ENCODE measurements at places on chromosomes 5 and 9. TPM values are rescaled to one million over a fixed set of nuclear protein-coding genes. Genes with fewer than 3 reads are reported as not detected.

DNA sequence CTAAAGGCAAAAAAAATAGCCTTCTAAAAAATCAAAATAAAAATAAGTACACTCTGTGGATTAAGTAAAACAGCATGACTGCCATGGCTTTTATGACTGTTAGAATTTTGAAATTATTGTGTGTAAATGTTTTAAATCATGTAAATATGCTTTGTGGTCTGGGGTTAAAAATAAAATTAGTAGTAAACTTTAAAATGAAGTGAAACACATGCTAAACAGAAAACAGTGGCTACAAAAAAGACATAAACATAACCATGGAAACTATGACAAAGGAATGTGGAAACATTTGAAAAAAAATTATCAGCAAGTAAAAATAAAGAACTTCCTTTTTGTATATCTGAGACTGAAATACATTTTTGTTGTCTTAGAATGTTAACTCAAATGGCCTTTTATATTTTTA lies 134.5 kb upstream of the SPEF2 start:
- DNase-seq: no peak

ACOT12 gene
- total RNA-seq: not detected

UBAP1 gene
- total RNA-seq: 37.6 TPM

GRCh38 chr5:153094333-153094732 lies 396.1 kb upstream of the GRIA1 start:
- no peak for DNase-seq

GRCh38 chr9:84617411-84618029 lies 52.0 kb upstream of the NTRK2 start:
- DNase-seq: no peak

GRCh38 chr9:36936498-36936831 lies 97.6 kb downstream of the PAX5 start:
- no peak for DNase-seq

DNA sequence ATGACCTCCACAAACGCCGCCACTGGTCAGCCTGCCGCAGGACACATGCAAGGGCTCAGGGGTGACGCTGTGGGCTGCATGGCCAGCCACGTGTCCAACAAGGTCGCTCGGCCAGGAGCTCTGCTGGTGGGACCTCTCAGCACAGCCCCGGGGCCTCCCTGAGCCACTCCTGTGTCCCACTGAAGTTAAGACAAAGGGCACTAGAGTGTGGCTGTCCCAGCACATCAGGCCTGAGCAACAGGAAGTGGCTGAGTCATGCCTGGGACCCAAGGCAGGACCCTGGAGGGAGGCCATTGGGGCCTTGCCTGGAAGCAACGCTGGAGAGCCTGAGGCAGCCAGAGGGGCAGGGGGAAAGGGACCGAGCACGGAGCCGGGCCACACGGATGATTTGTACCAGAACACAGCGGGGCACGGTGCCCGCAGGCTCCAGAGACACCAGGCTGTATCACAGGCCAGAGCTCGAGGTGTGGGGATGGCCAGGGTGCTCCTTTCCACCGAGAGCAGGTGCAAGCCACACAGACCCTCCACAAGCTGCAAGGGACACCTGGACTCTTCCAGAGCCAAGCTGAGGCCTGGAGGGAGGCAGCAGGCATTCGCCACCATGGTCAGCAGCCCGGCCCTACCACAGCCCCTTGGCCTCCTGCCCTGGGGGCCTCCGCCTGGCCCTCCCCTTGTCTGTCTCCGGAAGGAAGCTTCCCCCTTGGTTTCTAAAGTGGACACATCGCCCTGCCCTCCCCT lies 6.5 kb upstream of the TMEM210 start:
- DNase-seq: no peak

DNA sequence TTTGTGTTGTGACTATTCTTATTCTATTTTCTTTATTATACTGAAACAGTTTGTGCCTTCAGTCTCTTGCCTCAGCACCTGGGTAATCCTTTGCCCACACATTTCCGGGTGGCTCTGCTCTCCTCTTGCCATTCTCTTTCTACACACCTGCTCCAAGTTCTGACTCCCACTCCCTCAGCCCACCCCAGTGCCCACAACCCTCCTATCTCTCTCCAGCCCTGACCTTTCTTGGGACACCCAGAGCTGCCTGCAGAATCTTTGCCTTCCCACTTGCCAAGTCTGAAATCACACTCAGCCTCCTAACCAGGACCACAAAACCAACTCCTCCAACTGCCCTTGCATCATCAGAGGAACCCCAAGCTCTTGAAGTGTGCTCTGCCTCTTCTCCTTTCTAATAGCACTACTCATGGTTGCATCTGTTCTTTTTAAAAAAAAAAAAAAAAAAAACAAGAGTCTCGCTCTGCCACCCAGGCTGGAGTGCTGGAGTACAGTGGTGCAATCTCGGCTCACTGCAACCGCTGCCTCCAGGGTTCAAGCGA lies 4.1 kb downstream of the SWI5 start:
- no peak for DNase-seq

AK8 gene
- total RNA-seq: 0.26 TPM

DNA sequence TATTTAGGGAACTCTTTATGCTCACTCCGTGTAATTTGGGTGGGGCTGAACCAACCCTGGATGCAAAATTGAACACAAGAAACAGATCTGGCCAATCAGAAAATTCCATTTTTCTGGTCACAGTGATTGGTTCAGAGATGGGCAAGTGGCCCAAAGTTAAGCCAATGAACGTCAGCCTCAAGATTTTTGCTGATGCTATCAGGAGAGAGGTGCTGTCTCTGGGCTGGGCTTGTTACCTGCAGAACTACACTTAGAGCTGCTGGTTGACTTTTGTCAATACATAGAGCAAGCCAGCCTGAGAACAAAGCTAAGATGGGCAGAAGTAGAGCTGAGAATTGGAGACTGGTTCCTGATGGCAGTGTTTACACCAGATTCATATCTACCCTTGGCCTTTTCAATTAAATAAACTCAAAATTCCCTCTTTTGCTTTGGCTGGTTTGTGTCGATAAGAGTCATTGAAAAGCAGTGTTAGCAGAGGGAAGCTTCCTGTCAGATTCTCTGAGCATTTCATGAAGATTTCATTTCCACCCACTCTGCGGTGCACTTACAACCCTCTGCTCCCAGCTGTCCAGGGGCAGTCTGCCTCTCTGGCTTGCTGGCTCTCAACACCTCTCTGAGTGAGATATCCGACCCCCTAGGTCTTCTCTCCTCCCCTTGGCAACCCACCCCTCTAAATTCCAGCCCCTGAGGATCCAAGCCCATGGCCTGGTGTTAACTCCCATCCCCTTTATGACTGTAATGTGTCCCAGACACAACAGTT lies 64.5 kb upstream of the PPARGC1B start:
- no peak for DNase-seq

EPB41L4B gene
- 30.3 TPM for total RNA-seq

DNA sequence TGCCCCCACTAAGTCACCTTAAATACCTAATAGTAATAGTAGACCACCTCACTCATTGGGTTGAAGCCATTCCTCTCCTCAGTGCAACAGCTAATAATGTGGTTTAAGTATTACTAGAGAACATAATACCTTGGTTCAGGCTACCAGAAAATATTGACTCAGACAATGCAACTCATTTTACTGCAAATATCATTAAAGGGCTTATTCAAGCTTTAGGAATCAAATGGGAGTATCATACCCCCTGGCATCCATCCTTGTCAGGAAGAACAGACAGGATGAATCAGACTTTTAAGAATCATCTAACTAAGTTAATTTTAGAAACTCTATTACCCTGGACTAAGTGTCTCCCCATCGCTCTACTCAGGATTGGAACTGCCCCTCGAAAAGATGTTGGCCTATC lies 6.8 kb upstream of the RNF180 start:
- DNase-seq: peak; percentile 50

ARHGEF37 gene
- total RNA-seq: 29.1 TPM

GRCh38 chr5:167050568-167051401 lies 1240.7 kb upstream of the WWC1 start:
- no peak for DNase-seq

DNA sequence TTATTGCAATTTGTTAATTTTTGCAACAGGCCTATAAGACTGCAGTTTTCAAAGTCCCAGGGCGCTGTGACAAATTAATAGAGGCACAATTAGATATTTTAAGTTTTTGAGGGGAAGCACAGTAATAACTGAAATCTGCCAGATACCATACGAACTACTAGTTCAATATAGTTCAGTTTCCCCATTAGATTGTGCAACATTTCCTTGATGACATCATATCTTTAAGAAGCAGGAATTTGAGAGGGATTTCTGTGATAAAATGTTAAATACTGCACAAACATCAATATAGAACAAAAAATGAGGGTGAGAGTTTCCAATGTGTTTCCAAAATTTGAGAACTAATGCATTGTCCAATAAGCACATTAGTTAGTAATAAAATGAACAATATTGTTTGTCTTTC lies 56.7 kb upstream of the GRIN3A start:
- DNase-seq: no peak

GRCh38 chr9:23492126-23493002 lies 333.7 kb downstream of the ELAVL2 start:
- DNase-seq: peak; percentile 76

- peak; percentile 77 for DNase-seq
Measured at GRCh38 chr9:29039258-29039657, 1466.0 kb upstream of the C9orf72 start.

MAP1B gene
- total RNA-seq: 5.8 TPM

DNA sequence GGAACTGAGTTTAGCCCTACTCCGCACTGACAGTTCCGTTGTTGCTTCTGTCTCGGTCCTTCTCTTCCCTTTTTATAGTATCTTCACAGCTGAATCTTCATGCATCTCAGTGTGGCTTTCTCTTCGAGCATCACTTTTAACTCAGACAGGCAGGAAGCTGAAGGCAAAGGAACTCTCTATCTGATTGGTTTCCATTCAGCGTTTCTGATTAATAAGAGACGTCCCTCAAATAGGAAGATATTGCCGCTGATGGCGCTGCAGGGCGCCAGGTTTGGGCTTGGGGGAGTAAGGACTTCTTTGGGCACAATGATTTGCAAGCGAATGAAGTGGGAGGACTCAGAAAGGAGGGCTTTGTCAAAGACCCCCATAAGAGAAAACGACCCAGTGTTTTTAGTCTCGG lies at the start of gene CDH9:
Gene CDH9, minus strand, starts transcription at position 111 of the 400 bp plus-strand sequence. CDS start 50,253 bp downstream, outside the sequence.
- peak; percentile 5 for DNase-seq

DNA sequence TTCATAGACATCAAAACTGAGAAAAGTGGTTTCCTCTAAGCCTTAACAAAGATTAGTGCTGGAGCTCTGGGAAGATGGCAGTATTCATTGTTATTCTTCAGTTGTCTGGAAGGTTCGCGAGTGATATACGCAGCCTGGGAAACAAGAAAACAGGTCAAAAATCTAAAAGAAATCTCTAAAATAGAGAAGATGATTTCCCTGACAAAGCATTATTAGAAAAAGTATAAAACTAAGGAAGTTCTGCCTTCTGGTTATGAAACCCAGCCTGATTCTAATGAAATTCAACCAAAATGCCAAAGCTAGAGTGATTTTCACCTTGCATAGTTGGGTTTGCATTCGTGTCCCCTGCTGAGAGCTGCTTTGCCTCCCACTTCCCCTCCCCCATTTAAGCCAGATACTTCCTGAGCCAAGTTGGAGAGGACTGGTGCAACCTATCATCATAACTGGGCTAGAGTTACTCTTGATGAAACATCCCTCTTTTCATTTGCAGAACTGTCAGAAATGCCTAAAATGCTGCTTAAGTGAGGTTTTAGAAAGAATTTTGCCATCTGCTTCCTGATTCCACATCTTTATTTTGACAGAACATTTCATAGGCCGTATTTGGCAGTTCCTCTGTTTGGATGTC lies 48.4 kb downstream of the NDFIP1 start:
- DNase-seq: no peak

SOX30 gene
- total RNA-seq: under 0.01 TPM

DNA sequence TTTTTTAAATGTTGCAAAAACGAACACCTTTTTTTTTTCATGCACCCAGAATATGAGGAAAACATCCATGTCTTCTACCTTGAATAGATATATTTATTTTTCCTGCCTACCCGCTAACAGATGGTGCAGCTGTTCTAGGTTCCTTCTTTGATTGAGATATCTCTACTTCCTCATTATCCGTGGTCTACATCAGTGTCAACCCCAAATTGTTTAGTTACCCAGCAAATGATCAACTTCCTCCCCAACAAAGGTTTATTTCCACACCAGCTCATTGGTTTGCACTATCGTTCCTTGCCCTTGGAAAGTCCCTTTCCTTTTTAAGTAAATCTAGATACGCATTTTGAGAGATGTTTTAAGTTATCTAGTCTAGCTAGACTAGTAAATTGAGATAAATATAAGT lies 166.4 kb downstream of the PRR16 start:
- no peak for DNase-seq

PPP3R2 gene
- not detected for total RNA-seq

SLC1A1 gene
- 1.4 TPM for total RNA-seq

- no peak for DNase-seq
Measured at GRCh38 chr5:163756170-163756569, 250.8 kb downstream of the MAT2B start.

- DNase-seq: peak; percentile 26
Measured at GRCh38 chr5:168073991-168074800, 217.2 kb upstream of the WWC1 start.

- DNase-seq: peak; percentile 95
Measured at GRCh38 chr5:172903790-172904189, 55.4 kb upstream of the RPL26L1 start.

SIT1 gene
- total RNA-seq: not detected

Measured in bronchial epithelial cell (primary cell).